ENCODE measurements at places on chromosomes 1 and 21. TPM values are rescaled to one million over a fixed set of nuclear protein-coding genes. Genes with fewer than 3 reads are reported as not detected.

Gene DMBX1
- total RNA-seq = not detected

DNA sequence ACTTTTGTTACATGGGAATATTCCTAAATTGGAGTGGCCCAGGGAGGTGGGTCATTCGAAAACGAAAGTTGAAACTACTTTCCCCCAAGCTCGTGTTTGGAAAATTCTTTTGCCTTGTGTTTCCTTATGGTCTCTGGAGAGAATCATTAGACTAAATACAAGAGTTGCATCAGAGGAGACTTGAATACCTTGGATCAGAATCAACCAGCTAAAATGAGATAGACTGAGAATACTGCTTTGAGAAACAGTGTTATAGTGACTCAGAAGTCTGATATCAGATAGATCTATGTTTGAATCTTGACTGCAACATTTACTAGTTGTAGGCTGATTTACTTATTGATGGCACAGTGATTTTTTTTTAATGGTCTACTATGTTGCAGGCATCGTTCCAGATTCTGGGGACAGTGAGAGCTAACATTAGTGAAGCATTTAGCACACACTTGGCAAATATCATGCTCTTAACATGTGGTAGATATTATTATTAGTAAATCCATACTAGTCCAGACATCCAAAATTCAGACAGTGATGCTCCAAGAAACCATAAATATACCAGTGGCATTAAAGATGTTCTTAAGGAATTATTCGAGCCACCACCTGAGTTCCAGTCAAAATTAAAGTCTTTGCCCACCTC, 12.9 kb upstream of the ACTN2 start:
- H3K4me3 ChIP-seq = no peak overlapping the region
- H3K27ac ChIP-seq = no peak overlapping the region
- H3K36me3 ChIP-seq = no peaks in the 10 kb centered on the region

Gene TDRD5
- total RNA-seq = not detected

Gene KIF14
- total RNA-seq = 35.8 TPM

Gene THAP3
- total RNA-seq = 20.8 TPM

DNA sequence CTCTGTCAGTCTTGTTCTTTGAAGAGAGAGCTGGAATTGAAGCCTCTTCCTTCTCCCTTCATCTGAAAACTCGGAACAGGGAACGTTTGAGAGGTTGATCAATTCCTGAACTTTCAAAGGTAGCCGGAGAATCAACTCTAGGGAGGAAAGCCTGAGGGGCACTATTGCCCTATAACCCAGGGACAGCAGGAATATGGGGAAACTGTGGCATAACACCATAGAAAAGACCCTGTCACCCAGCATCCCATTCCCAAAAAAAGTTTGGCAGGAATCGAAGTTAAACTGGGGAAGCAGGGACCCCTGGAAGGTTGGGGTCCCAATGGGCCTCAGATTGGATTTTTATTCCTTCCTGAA, 5.1 kb upstream of the NHLH1 start:
- DNase-seq = no peak
- peaks cover 23% of the 10 kb centered on the region for H3K36me3 ChIP-seq
- no peak overlapping the region for H3K27ac ChIP-seq
- H3K4me3 ChIP-seq = no peak overlapping the region

GRCh38 chr1:110677526-110677925, 2.8 kb upstream of the KCNA3 start:
- no peak overlapping the region for H3K4me3 ChIP-seq
- no peaks in the 10 kb centered on the region for H3K27me3 ChIP-seq
- no peak overlapping the region for H3K27ac ChIP-seq
- H3K4me1 ChIP-seq = peaks cover 17% of the 10 kb centered on the region
- peaks cover 29% of the 10 kb centered on the region for H3K36me3 ChIP-seq

Gene AGBL4
- total RNA-seq = not detected

DNA sequence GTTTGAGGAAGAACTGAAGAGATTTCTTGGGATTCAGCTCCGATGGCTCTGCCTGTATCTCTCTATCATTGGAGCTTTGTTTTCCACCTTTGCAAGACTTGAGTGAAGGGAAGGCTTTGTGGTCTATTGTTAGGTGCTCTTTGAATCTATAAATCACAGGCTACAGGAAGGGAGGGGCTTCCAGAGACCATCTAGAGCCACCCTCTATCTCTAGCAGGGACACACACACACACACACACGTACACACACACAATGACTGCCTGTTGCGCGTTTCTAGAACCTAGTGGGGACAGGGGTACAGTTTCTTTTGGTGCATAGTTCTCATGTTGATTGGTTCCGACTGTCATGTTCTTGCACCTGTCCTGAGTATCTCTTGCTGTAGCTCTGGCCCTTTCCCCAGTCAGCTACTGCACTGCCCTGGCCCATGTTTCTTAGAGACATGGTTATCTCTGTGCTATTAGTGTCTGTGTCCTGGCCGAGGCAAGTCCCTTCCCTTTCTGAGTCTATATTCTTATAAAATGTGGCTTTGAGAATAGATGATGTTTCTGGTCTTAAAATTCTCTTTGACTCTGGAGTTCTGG, 60.7 kb downstream of the MAN1C1 start:
- peaks cover 44% of the 10 kb centered on the region for H3K36me3 ChIP-seq
- H3K27me3 ChIP-seq = peaks cover 49% of the 10 kb centered on the region
- no peak overlapping the region for H3K27ac ChIP-seq
- H3K4me3 ChIP-seq = peak overlapping the region; percentile 65
- H3K4me1 ChIP-seq = peaks cover 62% of the 10 kb centered on the region

- H3K27ac ChIP-seq = no peak overlapping the region
- no peaks in the 10 kb centered on the region for H3K27me3 ChIP-seq
- H3K4me1 ChIP-seq = no peaks in the 10 kb centered on the region
- no peaks in the 10 kb centered on the region for H3K36me3 ChIP-seq
These were observed 31.4 kb upstream of the PKP1 start for GRCh38 chr1:201251851-201252430.

- DNase-seq = no peak
- no peaks in the 10 kb centered on the region for H3K36me3 ChIP-seq
- H3K27me3 ChIP-seq = peaks cover 7% of the 10 kb centered on the region
- H3K4me3 ChIP-seq = no peak overlapping the region
These were observed 5.8 kb downstream of the ELF3 start for GRCh38 chr1:202016022-202016810.

- no peaks in the 10 kb centered on the region for H3K36me3 ChIP-seq
- no peak overlapping the region for H3K4me3 ChIP-seq
- H3K27ac ChIP-seq = no peak overlapping the region
- H3K27me3 ChIP-seq = no peaks in the 10 kb centered on the region
- no peaks in the 10 kb centered on the region for H3K4me1 ChIP-seq
These were observed 253.2 kb downstream of the FMN2 start for GRCh38 chr1:240344918-240345317.

Gene LRRC71
- total RNA-seq = not detected

GRCh38 chr1:62746086-62746808, 37.7 kb upstream of the ATG4C start:
- H3K27me3 ChIP-seq = peaks cover 19% of the 10 kb centered on the region
- no peaks in the 10 kb centered on the region for H3K36me3 ChIP-seq
- DNase-seq = no peak
- H3K4me3 ChIP-seq = no peak overlapping the region
- H3K4me1 ChIP-seq = no peaks in the 10 kb centered on the region

DNA sequence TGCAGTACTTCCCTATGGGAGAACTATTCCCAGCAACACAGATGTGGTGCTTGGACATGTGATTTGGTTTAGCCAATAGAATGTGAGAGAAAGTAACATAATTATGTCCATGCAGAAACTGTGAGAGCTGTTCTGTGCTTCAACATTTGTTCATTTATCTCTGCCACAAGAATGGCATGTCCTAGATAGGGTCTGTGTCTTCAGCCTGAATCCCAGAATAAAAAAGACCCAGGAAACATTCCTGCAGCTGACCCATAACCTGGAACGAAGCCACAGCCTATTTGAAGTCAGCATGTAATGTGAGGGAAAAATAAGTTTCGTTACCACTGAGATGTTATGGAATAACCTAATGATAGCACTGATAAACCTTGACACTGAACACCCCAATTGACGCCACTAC, 552.0 kb upstream of the USP24 start:
- H3K36me3 ChIP-seq = no peaks in the 10 kb centered on the region
- no peak overlapping the region for H3K4me3 ChIP-seq
- no peak for DNase-seq
- no peaks in the 10 kb centered on the region for H3K27me3 ChIP-seq
- no peak overlapping the region for H3K27ac ChIP-seq

- H3K27ac ChIP-seq = no peak overlapping the region
- no peaks in the 10 kb centered on the region for H3K36me3 ChIP-seq
- peaks cover 22% of the 10 kb centered on the region for H3K27me3 ChIP-seq
- peaks cover 20% of the 10 kb centered on the region for H3K4me1 ChIP-seq
- no peak overlapping the region for H3K4me3 ChIP-seq
These were observed 45.2 kb downstream of the NENF start for GRCh38 chr1:212477680-212478466.

GRCh38 chr1:69738458-69739250, 170.9 kb downstream of the LRRC7 start:
- H3K4me1 ChIP-seq = no peaks in the 10 kb centered on the region
- H3K27ac ChIP-seq = no peak overlapping the region
- H3K36me3 ChIP-seq = no peaks in the 10 kb centered on the region
- H3K4me3 ChIP-seq = no peak overlapping the region
- no peaks in the 10 kb centered on the region for H3K27me3 ChIP-seq

Gene ASB17
- total RNA-seq = not detected

Gene PSMD4
- 210 TPM for total RNA-seq

DNA sequence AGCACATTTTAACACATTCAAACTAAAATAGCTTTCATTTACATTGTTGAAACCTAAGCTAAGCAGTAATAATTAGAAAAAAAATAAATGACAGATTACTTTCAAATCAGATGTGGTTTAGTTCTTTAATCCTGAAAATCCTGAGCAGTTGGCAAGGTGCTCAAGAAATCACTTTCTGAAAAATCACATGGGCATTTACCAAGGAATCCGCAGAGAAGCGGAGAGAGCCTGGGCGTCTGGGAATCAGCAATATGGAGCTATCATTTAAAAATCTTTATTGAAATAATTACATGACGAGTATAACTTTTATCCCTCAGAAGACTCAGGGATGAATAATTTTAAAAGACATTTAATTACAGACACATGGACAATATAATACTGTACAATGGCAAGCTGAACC, 30.2 kb downstream of the GRIK1 start:
- H3K27me3 ChIP-seq = peaks cover 2% of the 10 kb centered on the region
- H3K36me3 ChIP-seq = no peaks in the 10 kb centered on the region
- H3K27ac ChIP-seq = no peak overlapping the region
- no peaks in the 10 kb centered on the region for H3K4me1 ChIP-seq
- no peak overlapping the region for H3K4me3 ChIP-seq

DNA sequence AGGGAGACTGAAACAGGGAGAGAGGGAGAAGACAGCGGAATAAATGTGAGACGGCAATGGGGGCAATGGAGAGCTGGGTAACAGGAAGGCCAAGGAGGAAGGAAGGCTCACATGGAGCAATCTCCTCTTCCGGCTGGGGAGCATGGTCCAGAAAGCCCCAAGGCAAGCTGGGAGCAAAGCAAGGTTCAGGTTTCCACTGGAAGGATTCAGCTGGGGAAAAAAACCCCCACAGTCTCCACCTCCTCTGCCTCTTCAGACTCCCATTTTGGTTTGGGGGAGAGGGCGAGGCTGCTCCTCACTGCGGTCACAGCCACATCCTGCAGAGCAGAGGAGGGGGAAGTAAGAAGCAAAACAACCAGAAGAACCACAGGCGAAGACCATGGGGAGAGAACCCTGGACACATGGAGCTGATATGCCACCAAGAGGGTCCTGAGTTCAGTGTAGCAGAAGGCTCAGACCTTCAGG, 650 bp downstream of the TNFAIP8L2 start:
- DNase-seq = peak; percentile 80
- no peaks in the 10 kb centered on the region for H3K27me3 ChIP-seq
- H3K4me1 ChIP-seq = peaks cover 62% of the 10 kb centered on the region
- peaks cover 43% of the 10 kb centered on the region for H3K36me3 ChIP-seq
- H3K27ac ChIP-seq = peak overlapping the region; percentile 98

Gene CHAF1B
- 28.1 TPM for total RNA-seq

- no peaks in the 10 kb centered on the region for H3K27me3 ChIP-seq
- H3K4me3 ChIP-seq = no peak overlapping the region
- no peaks in the 10 kb centered on the region for H3K4me1 ChIP-seq
- H3K36me3 ChIP-seq = no peaks in the 10 kb centered on the region
These were observed 254.8 kb upstream of the DEPDC1 start for GRCh38 chr1:68751723-68752122.

GRCh38 chr1:119778886-119779560, 10.3 kb upstream of the HMGCS2 start:
- DNase-seq = no peak
- no peak overlapping the region for H3K27ac ChIP-seq
- H3K4me3 ChIP-seq = no peak overlapping the region
- peaks cover 42% of the 10 kb centered on the region for H3K27me3 ChIP-seq
- H3K36me3 ChIP-seq = no peaks in the 10 kb centered on the region

GRCh38 chr1:161079436-161080110, 9.8 kb downstream of the NECTIN4 start:
- H3K27ac ChIP-seq = no peak overlapping the region
- no peak for DNase-seq
- H3K4me1 ChIP-seq = peaks cover 5% of the 10 kb centered on the region
- H3K36me3 ChIP-seq = no peaks in the 10 kb centered on the region
- H3K4me3 ChIP-seq = no peak overlapping the region

- peaks cover 31% of the 10 kb centered on the region for H3K27me3 ChIP-seq
- H3K4me3 ChIP-seq = no peak overlapping the region
- no peaks in the 10 kb centered on the region for H3K4me1 ChIP-seq
- DNase-seq = no peak
- no peaks in the 10 kb centered on the region for H3K36me3 ChIP-seq
- H3K27ac ChIP-seq = no peak overlapping the region
These were observed 16.6 kb upstream of the CCDC181 start for GRCh38 chr1:169443923-169444322.

GRCh38 chr1:245888809-245889208, 618.3 kb downstream of the SMYD3 start:
- peaks cover 7% of the 10 kb centered on the region for H3K36me3 ChIP-seq
- H3K4me1 ChIP-seq = no peaks in the 10 kb centered on the region
- H3K27ac ChIP-seq = no peak overlapping the region
- DNase-seq = peak; percentile 26
- H3K27me3 ChIP-seq = no peaks in the 10 kb centered on the region

Gene CFHR5
- total RNA-seq = not detected

DNA sequence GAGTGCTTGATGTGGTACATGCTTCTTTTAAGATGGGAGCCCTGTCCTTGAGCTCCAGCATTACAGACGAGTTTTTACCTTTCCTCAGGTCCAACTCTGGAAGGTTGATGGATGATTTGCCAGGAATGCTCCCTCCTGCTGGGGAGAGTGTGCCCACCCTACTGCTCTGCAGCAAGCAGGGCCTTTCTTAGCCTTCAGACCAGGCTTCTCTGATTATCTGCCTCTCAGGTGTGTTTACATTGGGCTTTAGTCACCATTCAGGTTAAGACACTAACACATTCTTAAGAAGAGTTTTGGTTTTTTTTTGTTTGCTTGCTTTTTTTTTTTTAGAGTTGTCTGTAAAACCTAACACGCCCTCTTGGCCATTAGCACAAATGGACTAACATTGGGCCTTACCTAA, 301.8 kb downstream of the KCNT2 start:
- H3K36me3 ChIP-seq = no peaks in the 10 kb centered on the region
- DNase-seq = no peak
- H3K27me3 ChIP-seq = no peaks in the 10 kb centered on the region
- no peaks in the 10 kb centered on the region for H3K4me1 ChIP-seq

All from activated CD8-positive, alpha-beta T cell treated with anti-CD3 and anti-CD28 coated beads, Interleukin-2, amount 10 ng/mL, durations not matched to agents 7 days and 5 days (primary cell).